Stimulated activated CD4-positive, alpha-beta T cell treated with anti-CD3 and anti-CD28 coated beads, Interleukin-2, amount 100 ng/mL, for 24 hours (primary cell): ENCODE measurements at places on chromosomes 12 and 14.

DNA sequence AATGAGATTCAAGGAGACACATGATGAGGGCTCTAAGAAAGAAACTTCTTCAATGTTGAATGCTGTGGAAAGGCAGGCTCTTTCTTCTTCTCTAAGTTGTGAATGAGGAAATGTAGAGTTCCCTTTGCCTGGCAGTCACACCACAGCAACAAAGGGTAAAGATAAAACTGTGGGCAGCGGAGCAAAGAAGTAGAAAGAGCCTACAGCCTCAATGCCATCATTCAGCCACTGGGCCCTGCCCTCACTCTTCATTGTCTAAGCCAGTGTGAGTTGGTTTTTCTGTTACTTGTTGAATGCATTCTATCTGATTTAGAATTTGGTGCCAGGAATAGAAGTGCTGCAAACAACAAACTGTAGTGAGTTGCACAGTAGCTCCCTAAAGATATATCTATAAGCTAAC lies 12.2 kb downstream of the SDR9C7 start:
- no peak for DNase-seq

GRCh38 chr14:31787377-31787776 lies 226.2 kb downstream of the NUBPL start:
- no peak for DNase-seq

DNA sequence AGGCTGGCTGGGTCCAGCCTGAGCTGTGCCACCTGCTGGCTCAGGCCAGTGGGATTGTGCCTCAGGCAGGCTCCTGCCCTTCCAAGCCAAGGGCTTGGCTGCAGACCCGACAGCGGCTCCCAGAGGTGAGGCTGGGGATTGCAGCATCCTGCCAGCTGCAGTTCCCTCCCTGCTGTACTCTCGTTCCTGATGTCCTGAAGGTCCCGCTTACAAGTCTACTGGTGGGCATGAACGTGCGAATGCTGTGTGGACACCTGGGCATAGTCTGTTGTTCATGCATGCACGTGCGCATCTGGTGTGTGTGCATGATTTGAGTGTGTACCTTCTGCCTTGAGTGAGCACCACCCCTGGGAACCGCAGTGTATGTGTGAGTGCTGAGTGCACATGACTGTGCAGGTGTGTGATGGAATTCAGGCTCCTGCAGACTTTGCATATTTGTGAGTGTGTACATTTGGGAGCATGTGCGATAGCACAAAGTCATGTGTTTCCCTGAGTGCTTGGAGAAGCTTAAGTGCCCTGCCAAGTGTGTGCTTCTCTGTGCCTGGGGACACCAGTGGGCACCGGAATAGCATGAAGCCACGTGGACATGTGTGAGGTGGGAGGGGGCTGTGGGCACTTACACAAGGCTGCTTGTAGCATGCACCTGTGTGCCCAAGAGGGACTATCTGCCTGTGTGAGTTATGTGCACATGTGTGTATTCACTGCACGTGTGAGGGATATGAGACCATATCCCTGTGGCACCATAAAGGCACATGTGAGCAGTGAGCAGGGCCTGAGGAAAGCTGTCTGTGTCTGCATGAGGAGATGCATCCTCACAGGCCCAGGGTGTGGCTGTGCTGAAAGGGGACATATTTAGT lies 19.3 kb upstream of the KRT7 start:
- peak; percentile 73 for DNase-seq

DNA sequence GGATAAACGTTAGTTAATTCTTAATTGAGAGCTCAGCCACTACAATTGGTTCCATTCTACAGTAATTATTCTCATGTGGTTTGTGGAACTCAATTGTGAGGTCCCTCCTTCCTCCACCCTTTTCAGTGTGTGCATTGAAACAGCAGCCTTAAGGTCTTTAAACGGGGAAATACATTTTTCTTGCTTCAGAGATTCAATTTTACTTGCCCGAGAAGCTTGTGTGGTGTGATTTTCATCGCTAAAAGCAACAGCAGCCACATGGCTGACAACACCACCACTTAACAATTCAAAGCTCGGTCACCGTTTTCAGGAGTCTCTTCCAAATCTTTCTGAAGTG lies 733 bp upstream of the PPFIBP1 start:
- no peak for DNase-seq

DNA sequence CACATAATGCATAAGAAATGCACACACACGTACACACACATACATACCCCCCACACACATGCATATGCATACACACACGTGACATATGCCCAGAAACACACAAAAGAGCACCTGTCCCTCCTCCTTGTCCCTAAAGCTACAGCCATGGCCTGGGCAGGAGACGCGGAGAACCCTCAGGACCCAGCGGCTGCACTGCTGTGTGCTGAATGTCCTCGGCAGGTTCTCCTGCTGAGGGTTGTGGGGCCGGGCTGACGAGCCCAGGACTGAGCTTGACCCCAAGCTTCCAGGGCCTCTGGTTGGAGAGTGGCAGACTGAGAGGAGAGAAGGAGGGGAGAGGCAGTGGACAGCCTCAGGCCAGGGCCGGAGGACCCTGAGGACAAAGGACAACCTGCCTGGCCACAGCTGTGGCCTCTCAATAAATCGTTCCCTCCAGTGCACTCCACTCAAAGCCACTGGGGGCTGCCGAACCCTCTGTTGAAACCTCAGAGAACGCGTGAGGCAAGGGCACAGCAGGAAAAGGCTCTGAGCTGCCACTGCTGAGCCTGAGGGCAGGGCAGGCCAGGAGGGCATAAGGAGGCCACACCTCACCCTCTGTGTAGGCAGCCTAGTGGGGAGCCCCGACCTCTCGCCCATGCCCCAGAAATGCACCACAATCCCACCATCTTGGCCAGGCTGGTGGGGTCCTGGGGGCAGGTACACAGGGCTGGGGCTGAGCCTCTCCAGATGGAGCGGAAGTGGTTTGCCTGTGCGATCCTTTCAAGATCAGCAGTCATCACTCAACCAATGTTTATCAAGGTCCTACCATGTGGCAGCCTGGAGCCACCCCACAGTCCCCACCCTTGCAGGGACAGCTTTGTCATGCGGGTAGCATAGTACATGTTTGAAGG lies 3.1 kb downstream of the CACNA2D4 start:
- DNase-seq: peak; percentile 23

GRCh38 chr14:48723841-48724495 lies 862.2 kb downstream of the RPS29 start:
- DNase-seq: no peak

DNA sequence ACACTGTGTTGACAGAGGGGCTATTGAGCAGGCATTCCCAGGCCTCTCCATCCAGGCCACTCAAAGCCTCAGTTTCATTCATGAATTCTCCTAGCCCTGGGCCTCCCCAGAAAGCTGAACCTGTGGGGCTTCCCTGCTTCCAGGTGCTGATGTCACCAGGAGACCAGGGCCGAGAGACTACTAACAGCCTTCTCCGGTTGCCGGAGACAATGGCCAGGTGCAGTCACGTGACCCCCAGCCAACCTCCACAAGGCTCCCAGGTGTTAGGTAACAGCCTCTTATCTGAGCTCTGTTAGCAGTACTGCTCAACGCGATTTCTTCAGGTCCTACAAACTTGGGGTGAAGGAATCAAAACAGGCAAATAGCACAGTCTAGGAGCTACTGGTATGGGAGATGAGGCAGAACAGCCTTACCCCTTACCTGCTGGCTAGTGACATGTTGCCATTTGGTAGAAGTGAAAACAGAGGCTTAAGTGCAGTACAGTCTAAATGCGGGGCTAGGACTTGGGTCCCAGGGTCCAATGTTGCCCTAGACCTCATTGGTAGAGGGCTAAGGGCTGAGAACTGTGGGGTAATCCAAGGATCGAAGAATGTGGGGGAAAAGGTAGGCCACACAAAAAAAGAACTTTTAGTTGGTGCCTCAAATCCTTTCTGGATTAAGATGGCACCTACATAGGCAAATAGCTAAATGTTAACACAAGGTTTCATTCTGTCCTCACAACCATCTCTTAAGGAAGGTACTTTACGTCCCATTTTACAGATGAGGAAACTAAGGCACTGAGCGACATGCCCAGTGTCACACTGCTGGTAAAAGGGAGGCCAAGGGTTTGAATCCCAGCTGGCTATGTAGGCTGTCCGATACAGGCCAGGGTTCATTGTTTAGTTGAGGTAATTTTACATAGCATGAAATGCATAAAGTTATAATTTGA lies 3.8 kb downstream of the CCDC88C start:
- DNase-seq: no peak

GRCh38 chr14:104751539-104752422 lies 1.2 kb upstream of the SIVA1 start:
- no peak for DNase-seq

GRCh38 chr12:94566345-94566744 lies 84.0 kb downstream of the TMCC3 start:
- DNase-seq: no peak

GRCh38 chr12:18383203-18383602 lies 121.9 kb downstream of the PIK3C2G start:
- no peak for DNase-seq

GRCh38 chr12:1873531-1874510 lies 44.6 kb downstream of the CACNA2D4 start:
- DNase-seq: no peak

GRCh38 chr12:6959058-6959804 lies 8.1 kb downstream of the PTPN6 start:
- DNase-seq: peak; percentile 73

DNA sequence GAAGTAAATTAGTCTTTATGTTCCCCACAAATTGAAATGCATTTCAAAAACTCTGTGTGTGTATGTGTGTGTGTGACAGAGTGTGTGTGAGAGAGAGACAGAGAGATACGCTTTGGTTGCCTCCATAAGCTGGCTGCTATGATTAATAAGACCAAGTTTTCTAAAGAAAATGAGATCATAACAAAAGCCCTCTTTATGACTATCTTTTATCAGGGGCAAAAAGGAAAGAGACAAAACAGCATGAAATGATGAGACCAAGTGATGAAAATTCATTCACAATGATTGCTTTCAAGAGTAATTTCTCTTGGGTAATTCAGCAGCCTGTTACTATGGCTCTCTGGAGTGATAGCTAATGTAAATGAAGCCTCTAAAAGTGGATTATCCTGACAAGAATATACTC lies 277.6 kb upstream of the PLEKHG7 start:
- DNase-seq: no peak

- DNase-seq: no peak
Measured at GRCh38 chr12:81949841-81950308, 190.7 kb upstream of the PPFIA2 start.

DNA sequence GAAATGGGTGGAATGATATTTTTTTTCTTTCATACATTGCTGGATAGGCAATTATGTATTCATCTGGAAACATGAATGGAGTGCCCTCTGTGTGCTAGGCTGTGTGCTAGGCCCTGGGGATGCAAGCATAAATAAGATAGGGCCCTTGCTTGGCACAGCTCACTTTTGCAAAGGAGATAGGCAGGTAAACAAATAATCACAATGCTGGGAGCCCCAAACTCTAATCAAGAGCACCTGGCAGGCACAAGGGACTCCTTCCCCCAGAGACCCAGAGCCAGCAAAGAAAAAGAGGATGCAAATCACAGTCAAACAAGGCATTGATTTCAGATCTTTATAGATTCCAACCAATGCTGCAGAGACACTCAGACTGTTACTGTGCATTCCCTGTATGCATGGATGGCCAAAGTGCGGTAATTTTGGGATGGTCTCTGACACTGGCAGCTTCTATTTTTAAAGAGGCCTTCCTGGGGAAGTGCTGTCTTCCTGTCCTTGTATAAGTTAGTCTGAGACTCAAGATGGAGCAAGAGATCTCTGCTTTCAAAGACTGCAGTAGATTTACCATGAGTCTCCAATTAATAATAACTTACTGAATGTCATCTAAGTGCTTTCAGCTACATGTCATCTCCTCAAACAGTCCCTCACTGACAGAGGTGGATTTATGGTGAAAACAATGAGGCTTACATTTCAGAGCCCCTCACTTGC lies 45.1 kb upstream of the CPM start:
- no peak for DNase-seq

DNA sequence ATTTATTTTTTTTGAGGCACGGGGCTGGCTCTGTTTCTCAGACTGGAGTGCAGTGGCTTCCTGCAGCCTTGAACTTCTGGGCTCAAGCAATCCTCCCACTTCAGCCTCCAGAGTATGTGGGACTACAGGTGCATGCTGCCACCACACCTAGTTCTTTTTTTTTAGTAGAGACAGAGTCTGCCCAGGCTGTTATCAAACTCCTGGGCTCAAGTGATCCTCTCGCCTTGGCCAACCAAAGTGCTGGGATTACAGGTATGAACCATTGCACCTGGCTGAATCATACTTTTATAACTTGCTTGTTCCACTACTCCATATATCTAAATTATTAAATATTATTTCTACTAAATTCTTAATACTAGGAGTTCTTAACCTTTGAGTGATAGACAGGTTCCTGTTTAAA lies 111.6 kb downstream of the BTG1 start:
- DNase-seq: no peak

- peak; percentile 81 for DNase-seq
Measured at GRCh38 chr14:100640471-100641273, 53.5 kb upstream of the BEGAIN start.

- DNase-seq: no peak
Measured at GRCh38 chr12:66623455-66623854, 55.4 kb downstream of the GRIP1 start.

DNA sequence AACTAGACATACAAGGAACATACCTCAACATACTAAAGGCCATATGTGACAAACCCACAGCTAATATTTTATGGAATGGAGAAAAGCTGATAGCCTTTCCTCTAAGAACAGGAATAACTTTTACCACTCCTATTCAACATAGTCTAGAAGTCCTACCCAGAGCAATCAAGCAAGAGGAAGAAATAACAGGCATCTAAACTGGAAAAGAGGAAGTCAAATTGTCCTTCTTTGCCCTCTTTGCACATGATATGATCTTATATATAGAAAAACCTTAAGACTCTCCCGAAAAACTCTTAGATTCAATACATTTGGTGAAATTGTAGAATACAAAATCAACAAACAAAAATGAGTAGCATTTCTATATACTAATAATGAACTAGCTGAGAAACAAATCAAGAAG lies 110.0 kb downstream of the ATP23 start:
- DNase-seq: no peak

GRCh38 chr14:66624336-66624937 lies 116.5 kb downstream of the GPHN start:
- DNase-seq: peak; percentile 34

DNA sequence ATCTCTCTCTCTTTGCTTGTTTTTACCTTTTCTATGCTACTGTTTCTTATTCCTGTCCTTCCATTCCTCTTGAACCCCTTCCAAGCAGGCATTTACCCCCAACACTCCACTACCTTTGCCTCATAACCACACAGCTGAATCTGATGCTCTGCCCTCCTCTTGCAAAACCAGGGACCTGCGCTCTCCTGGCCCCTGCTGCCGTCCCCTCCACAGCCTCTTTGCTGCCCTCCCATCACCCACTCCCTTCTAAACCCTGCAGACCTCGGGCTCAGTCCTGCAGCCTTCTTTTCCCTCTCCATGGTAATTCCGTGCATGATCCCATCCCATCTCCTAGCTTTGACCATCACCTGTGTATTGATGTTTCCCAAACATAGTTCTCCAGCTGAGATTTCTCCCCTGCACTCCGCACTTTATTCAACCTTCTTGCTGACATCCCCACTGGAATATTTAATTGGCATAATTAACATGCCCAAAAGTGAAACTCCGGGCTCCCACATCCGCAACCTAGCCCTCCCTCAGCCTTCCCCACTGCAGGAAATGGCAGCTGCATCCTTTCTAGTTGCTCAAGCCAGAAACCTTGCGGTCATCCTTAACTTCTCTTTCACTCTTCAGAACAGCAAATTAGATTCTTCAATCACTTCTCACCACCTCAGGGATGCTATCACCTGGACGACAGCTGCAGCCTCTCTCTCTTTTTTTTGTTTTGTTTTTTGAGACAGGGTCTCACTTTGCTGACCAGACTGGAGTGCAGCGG lies 16.0 kb downstream of the FIGNL2 start:
- DNase-seq: no peak

GRCh38 chr12:39816671-39817185 lies 197.1 kb upstream of the ABCD2 start:
- DNase-seq: no peak

GRCh38 chr12:15846887-15847286 lies 35.3 kb upstream of the STRAP start:
- DNase-seq: no peak
